Activated CD4-positive, alpha-beta memory T cell treated with anti-CD3 and anti-CD28 coated beads for 36 hours (primary cell): ENCODE measurements at places on chromosomes 2 and 18. TPM values are rescaled to one million over a fixed set of nuclear protein-coding genes. Genes with fewer than 3 reads are reported as not detected.

DNA sequence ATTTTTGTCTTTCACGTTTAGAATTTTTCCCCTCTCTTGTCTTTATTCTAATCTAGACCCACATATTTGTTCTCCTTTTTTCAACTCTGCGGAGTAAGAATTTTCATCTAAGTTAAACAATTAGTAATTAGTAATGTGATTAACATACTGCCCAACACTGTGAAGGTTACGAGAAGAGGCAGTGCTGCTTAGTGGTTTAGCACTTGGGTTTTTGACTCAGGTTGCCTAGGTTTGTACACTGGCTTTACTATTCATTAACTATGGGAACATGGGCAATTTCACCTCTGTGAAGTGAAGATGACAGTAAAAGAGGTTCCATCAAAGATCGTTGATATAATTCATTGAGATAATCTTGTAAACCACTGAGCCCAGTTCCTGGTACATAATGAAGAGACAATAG lies 82.2 kb upstream of the PNPT1 start:
- no peak for DNase-seq
- no peaks in the 10 kb centered on the region for H3K4me1 ChIP-seq
- H3K27me3 ChIP-seq: peaks cover 3% of the 10 kb centered on the region
- no peak overlapping the region for H3K27ac ChIP-seq

DNA sequence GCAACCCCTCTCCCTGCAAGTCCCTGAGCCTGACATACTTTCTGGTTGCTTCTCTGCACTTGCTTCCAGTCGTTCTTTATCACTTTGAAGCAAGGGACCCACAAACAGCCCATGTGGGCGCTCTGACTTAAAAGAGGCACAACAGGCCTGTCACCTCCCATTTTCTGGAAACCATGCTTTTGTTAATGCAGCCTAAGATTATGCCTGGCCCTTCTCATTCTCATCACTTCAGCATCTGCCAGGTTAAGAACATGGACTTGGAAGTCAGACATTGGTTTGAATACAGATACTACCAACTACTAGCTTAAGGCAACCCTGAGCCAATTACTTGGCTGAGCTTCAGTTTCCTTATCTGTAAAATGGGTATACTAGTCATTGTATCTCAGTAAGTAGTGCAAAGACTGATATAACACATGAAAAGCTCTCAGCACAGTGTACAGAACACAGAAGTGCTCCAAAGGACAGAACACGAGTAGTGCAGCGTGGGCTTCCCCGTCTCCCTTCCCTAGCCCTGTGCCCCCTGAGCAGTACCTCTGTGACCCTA lies 141.4 kb downstream of the TNS1 start:
- DNase-seq: no peak
- no peak overlapping the region for H3K4me3 ChIP-seq

The RNU2-63P gene
- total RNA-seq: 25.7 TPM

The CFC1 gene
- not detected for total RNA-seq

- no peaks in the 10 kb centered on the region for H3K36me3 ChIP-seq
- H3K4me3 ChIP-seq: no peak overlapping the region
- no peaks in the 10 kb centered on the region for H3K4me1 ChIP-seq
- H3K27ac ChIP-seq: no peak overlapping the region
- DNase-seq: no peak
Measured at GRCh38 chr2:14157816-14158215, 474.7 kb upstream of the LRATD1 start.
